Activated CD4-positive, alpha-beta T cell treated with anti-CD3 and anti-CD28 coated beads for 36 hours (primary cell): ENCODE measurements at places on chromosomes 3 and 15. TPM values are rescaled to one million over a fixed set of nuclear protein-coding genes. Genes with fewer than 3 reads are reported as not detected.

GRCh38 chr15:47292638-47293190 is 424.6 kb upstream of the SEMA6D start:
- no peak for DNase-seq

DNA sequence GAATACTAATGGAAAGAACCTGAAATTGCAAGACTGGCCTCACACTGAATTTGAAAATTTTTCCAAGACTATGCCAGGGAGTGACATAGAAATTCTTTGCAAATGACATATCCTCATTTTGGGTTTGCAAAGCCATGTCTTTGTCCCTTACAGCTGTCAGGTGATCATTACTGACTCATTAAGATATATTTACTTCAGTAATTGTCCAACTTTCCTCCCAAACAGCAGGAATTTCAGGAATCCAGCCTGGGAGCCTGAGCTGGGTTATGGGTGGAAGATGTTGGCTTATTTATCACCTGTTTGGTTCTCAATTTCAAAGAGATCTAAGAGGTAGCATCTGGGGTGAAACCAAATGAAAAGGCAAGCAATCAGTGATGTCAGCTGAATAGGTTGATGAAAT is 111.6 kb upstream of the ACP3 start:
- DNase-seq: no peak

The KBTBD13 gene
- total RNA-seq: not detected

The CTXN2 gene
- total RNA-seq: 0.05 TPM

The PIGX gene
- 37.8 TPM for total RNA-seq

The CPLX3 gene
- not detected for total RNA-seq
